ENCODE measurements at places on chromosomes 12 and 14.
A peak's percentile ranks its signal among the peaks of the same experiment; 100 is the strongest.

DNA sequence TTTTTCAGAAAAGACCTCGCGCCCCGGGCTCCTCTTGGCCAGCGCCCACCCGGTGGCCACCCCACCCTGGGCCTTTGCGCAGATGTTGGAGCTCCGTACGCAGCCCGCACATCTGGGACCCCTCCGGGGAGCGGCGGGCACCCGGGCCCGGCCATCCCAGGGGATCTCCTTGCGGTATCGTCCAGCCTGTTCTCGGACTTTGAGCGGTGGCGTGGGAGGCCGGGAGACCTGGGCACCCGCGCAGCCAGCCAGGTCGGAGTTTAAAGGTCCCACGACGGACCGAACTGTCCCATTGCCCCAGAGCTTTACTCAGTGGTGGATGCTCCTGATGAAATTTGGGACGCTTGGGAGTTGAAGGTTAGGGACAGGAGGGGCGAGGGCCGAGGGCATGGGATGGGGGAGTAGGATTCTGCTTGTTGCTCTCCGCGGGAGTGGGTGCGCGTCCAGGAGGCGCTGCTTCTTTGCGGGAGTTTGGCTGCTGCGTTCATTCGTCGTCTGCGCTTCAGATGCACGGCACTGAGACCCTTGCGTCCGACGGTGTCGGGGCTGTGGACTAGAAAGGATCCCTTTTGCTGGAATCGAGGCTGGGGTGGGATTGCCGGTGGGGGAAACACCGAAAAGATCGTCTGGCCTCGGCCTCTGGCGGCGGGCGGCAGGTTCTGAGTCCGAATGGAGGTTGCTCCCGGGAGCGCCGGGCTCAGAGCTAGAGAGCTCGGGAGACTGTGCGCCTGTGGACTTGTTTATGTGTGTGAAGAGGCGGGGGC, 1.4 kb downstream of the NTF3 start:
- DNase-seq = no peak

DNA sequence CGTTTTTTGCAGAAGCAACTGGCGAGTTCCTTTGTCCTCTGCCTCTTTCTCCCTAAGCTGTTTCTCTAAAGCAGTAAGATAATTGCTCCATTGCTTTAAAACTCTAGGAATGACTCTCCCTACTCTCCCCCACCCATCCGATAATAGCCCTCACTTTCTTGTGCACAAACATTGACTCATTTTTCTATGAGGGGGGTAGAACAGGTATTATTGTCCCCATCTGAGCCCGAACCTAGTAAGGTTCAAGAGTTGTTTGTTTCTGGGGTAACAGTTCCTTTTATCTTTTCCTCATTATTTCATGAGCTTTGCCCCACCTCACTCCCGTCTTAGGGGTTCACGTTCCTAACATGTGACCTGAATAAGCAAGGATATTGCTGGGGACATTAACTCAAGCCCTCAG, 190.6 kb downstream of the EMP1 start:
- DNase-seq = no peak

- DNase-seq = peak; percentile 54
These were observed 41.2 kb downstream of the DGLUCY start for GRCh38 chr14:91154851-91155625.

DNA sequence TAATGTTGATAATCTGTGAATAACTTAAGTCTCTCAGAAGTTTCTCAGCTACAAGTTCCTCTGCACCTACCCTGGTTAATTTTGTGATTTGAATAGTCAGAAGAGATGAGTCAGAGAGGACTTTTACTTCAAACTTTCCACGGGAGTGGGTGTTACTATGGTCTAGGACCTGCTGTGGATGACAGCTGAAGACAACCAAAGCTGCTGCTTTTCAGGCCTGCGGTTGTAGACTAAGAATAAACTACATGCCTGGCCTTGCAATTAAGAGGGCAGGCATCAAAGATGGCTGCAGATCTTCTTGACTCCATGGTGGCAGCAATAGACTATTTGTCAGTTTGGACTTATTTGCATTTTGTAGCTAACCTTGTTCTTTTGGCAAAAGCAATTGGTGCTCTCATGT, 227.1 kb upstream of the KRR1 start:
- no peak for DNase-seq

DNA sequence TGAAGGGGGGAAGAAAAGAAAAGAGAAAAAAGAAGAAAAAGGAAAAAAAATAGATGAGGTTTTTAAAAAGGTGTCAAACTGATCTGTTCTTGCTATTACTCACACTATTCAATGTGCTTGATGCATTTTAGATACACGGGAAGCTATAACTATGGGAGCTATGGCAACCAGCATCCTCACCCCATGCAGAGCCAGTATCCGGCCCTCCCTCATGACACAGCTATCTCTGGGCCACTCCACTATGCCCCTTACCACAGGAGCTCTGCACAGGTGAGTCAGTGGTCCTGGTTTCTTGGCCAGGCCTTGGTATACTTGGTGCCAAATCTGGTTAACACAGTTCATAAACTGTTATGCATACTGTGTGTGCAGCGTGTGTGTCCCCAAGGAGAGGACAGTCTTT, 24.0 kb upstream of the RIC8B start:
- DNase-seq = no peak

DNA sequence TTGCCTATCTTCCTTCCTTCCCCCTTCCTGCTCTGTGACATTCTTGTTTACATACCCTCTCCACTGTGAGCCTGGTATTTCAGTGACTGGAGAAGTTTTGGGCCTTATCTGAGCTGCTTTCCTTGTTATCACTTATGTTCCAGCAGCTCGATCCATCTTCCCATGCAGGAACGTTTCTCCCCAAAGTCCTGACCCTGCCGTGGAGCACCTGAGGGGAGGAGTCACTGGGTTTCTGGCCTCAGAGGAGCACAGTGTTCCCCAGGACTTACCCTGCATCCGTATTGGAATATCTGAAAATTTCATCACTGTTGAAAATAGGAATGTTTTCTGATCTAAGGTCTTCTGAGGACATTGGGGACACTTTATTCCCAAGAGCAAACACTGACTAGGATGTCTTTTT, 141.8 kb downstream of the CACNA1C start:
- no peak for DNase-seq

DNA sequence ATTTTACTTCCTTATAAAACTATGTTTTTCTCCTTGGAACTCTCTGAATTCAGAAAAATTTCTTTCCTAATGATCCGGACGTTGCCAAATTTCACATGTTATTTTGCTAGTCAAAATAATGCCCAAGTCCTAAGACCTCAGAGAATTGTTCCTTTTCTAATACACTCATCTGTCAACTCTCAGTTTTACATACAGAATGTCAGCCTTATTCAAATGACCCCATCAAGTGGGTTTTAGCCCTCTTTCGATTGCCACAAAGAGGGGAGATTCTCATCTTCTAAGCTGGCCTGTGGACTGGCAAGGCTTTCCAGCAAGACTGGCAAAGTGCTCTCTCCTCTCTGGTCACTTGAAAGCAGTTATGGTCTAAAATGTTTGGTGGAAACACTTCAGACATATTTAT, 99.3 kb upstream of the GPHB5 start:
- DNase-seq = no peak

DNA sequence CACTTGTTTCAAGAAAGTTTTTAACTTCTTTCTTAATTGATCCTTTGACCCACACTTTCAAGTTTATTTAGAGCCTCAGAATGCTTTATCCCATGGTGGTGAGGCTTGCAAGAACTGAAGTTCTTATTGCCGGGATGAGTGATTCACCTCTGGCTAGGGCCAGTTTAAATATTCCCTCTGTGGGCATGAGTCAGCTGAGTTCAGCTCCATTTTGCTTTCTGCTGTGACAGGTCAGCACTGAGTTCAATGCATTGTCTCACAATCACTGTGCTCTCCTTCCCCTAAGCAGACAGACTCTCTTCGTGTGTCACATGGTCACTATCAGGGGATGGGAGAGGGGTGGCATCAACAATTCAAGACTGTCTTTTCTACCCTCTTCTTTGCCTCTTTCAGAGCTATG, 514.6 kb upstream of the FBXO33 start:
- DNase-seq = no peak

GRCh38 chr12:116172224-116172849, 105.2 kb downstream of the MED13L start:
- no peak for DNase-seq

DNA sequence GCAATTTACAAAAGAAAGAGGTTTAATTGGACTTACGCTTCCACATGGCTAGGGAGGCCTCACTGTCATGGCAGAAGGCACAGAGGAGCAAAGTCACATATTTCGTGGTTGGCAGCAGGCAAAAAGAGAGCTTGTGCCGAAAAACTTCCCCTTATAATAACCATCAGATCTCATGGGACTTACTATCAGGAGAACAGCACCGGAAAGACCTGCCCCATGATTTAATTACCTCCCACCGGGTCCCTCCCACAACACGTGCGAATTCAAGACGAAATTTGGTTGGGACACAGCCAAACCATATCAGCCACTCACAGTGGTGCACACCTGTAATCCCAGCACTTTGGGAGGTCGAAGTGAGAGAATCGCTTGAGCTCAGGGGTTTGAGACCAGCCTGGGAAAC, 68.5 kb downstream of the FBXL14 start:
- DNase-seq = no peak

GRCh38 chr12:37672655-37673260, 643.8 kb upstream of the ALG10B start:
- no peak for DNase-seq

- no peak for DNase-seq
These were observed 9.7 kb upstream of the TUBA1A start for GRCh38 chr12:49198431-49199155.

GRCh38 chr12:94980577-94980976, 22.9 kb downstream of the NDUFA12 start:
- no peak for DNase-seq

GRCh38 chr12:4370265-4370664, 9.2 kb downstream of the FGF23 start:
- DNase-seq = no peak

GRCh38 chr12:93970900-93971688, 177.3 kb upstream of the PLXNC1 start:
- DNase-seq = no peak
